Stimulated activated CD8-positive, alpha-beta memory T cell treated with anti-CD3 and anti-CD28 coated beads, Interleukin-2, amount 100 ng/mL, for 1 hour (primary cell): ENCODE measurements at places on chromosomes 2 and 18.

- no peak for DNase-seq
Observed at GRCh38 chr2:9782197-9782719, 61.0 kb upstream of the TAF1B start.

GRCh38 chr2:224401641-224402342 is at the start of gene FAM124B:
TSS of gene FAM124B (minus strand) at chr2:224402107. CDS start at chr2:224401768, 339 bp downstream.
- no peak for DNase-seq

- no peak for DNase-seq
Observed at GRCh38 chr2:236853585-236854051, 232.1 kb upstream of the COPS8 start.

DNA sequence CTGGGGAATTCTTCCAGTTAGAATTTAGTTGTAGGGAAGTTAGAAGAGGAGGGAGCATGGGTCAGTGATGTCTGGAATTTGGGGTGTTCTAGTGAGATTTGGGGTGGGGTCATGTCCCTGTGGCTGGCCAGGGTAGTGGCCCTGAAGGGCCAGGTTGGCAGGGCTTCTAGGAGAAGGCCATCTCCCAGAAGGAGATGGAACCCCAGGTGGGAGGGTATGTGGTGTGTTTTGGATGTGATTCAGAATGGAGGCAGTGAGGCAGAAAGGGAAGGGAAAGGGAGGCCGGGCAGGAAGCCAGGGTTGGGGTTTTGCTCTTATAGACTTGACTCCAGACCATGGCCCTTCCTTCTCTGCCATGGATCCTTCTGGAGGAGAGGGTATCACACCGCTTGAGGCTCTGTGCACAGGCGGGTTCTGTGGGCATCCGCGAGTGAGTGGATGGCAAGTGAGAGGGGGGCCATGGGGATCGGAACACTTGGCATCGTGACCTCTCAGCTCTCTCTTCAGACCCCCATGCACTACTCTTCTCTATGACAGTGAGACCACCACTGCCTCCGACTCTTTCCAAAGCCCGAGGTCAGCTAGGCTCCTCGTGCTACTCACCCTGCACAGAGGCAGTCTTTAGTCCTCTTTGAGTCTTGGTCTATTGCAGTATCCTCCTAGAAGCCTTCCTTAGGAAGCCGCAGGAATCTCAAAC is 7.3 kb downstream of the GREB1 start:
- no peak for DNase-seq

DNA sequence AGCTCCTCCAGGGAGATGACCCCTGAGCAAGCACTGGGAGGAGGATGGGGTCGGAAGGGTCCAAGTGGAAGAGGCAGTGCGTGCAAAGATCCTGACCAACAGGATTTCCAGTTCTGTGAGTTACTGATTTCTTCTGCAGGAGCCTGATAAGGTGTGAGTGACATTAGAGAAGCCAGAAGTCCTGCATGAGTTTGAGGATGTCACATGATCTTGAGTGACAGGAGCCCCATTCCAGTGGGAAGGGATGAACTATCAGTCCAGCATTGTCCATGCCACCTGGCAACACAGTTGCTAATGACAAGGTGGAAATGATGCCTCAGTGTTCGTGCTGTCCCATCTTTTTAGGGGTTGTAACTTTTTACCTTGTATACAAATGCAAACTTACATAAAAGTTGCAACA is 285.1 kb upstream of the HDAC4 start:
- DNase-seq, result no peak

- no peak for DNase-seq
Observed at GRCh38 chr2:171540437-171540836, 18.2 kb downstream of the CYBRD1 start.

GRCh38 chr18:35949090-35949489 is 23.4 kb upstream of the RMP24 start:
- no peak for DNase-seq

- no peak for DNase-seq
Observed at GRCh38 chr2:235008584-235009044, 56.8 kb downstream of the SH3BP4 start.

DNA sequence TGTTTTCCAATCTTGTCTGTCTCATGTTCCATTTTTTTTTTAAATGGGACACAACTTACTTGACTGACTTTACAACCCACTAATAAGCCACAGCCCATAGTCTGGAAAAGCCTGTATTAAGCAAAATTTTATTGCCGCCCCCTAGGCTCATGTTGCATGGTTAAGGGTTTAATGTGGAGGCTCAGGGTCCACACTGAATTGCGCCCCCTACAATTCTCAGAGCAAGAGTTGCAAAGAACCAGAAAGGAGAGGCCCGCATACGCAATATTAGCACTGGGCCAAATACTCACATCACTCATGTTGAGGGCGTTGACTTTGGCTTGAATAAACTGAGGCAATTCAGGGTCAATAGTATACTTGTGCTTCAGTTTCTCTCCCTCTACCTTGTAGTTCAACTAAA is 65.5 kb downstream of the NEB start:
- DNase-seq, result no peak

GRCh38 chr2:208186465-208186864 is 3.4 kb downstream of the C2orf80 start:
- DNase-seq, result no peak

GRCh38 chr2:63763391-63763941 is 78.2 kb upstream of the UGP2 start:
- DNase-seq, result no peak

GRCh38 chr2:196980001-196980400 is 53.5 kb upstream of the PGAP1 start:
- DNase-seq, result no peak

GRCh38 chr2:237599465-237600110 is 9.1 kb upstream of the RAB17 start:
- no peak for DNase-seq

DNA sequence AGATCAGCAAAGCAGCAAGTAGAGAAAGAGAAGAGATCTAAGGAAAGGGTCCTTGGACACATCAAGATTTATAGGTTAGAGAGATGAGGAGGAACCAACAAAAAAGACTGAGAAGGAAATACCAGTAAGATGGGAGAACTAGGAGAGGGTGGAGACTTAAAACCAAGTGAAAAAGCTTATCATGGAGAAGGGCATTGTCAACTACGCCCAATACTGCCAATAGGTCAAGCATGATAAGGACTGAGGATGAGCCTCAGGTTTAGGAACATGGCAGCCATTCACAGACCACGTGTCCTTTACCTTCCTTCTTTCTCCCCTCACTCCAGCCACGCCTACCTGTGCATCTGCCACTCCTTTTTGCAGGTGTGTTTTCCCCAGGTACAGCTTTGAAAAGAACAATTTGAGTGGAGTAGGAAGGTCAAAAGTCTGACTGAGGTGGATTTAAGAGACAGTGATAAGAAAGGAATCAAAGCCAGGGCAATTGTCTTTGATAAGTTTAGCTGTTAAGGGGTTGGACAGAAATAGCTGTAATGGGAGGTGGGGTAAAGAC is 238.7 kb downstream of the STK39 start:
- no peak for DNase-seq

DNA sequence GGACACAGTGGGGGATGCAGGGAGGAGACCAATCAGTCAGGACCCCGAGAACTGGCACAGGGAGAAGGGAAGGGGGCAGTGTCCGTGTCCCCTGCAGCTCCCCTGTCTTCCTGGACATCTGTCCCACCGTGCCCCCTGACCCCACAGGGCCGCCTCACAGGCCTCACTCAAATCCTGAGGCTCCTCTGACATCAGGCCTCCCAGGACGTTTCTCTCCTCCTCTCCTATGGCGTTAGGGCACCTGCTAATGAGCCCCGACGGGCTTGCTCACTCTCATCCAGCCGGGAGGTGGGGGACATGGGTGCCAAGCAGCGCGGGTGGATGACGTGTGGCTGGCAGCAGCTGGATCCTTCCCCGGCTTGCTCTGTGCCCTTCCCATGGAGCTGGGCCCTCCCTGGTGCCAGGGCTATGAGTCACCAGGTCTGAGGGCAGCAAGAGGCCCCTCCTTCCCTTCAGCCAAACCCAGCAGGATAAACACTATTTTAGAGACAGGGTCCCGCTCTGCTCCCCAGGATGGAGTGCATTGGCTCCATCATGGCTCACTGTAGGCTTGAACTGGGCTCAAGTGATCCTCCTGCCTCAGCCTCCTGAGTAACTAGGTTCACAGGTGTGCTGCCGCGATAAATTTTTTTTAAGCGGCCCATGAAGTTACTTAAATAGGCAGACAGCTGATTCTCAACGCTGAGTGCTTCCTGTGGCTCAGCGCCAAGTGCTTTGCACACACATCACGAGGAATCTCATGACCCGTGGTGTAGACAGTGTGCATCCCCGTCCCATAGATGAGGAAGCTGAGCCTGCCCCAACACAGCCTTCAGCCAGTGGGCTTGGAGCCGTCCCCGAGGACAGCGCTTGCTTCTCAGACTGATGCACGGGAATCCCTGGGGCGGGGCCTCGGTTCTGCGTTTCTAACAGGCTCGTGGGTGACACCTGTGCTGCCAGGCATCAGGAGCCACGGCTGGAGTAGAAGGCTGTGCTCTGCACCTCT is 64.5 kb upstream of the HDAC4 start:
- no peak for DNase-seq

DNA sequence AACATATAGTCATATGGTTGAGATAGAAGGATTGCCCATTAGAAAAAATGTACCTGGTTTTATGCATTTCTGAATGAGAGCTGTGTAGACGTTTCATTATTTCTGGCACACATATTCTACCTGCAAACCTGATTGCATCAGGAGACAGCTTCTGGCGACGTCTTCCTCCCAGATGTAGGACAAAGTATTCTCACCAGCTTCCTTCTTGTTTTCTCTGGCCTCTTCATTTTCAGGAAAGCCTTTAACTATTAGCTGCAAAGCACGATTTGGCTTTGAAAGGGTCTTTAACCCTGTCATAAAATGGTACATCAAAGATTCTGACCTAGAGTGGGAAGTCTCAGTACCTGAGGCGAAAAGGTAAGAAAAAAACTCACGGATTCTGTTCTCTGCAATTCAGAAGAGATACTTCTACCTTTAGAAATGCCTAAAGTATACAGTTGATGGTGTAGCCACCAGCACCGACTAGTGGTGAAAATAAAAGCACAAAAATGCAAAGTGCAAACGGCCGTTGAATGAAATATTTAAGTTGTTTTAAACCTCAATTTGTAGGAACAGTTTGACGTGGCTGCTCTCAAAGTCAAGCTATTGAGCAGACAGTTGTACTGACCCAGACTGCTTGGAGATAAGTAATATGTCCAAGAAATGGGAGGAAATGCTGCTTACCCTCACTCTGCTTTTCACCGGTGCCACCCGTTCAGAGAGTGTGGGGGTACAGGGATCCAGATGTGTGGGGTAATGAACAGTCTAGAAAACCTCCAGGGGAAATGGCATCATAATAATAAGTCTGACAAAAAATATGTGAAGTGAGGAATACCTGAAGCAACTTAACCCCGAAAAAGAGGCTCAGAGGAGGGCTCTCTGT is 20.2 kb downstream of the IL18RAP start:
- no peak for DNase-seq

DNA sequence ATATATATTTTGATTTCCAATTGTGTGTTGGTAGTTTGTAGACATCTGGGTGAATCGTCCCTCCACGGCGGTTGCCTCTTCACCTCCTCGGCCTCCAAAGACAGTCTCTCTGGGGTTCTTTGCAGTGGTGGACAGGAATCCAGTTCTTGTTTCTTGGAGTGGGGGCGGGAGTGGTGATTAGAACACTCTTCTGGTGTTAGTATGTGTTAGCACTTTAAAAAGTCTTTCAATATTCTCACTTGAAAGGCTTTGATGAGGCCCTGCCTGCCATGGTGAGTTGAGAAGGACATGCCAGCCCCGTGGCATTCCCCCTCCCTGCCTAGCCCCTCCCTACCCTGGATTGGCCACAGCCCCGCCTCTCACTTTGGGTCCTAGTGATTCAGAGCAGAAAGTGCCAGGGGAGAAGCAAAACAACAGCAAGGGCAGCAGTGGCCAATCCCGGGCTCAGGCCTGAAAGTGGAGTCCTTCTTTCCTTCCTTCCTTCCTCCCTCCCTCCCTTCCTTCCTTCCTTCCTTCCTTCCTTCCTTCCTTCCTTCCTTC is 316.8 kb upstream of the HS6ST1 start:
- no peak for DNase-seq
